CD14-positive monocyte (primary cell): ENCODE measurements at places on chromosomes 1 and 21.

DNA sequence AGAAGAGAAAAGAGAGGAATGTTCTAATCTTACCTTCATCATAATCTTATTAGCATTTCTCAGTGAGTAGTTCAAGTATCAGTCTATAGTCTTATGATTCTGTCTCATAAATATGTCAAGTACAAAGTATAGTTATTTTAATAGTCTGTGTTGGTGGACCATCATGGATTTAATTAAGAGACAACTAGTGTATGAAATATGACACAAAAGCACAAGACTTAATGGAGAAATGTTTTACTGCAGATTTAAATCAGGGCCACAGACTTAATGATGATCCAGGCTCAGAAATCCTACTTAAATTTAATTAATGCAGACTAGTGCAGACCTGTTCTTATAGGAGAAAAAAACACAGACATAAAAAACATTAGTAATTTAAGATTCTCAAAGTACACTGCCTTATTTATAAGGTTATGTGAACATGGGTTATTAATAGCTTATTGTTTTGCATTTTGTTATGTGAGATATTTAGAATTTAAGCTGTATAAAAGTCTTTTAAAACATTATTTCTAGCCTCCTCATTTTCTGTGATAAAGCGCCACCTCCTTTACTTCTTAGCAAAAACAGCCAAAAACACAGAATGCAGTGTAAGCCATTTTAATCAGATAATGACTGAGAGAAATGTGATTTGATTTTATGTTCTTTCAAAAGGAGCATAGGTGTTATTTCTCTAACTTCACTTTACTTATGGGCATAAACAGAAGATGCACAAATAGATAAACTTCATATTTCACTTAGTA is 255.0 kb upstream of the SNX7 start:
- no peak for DNase-seq

DNA sequence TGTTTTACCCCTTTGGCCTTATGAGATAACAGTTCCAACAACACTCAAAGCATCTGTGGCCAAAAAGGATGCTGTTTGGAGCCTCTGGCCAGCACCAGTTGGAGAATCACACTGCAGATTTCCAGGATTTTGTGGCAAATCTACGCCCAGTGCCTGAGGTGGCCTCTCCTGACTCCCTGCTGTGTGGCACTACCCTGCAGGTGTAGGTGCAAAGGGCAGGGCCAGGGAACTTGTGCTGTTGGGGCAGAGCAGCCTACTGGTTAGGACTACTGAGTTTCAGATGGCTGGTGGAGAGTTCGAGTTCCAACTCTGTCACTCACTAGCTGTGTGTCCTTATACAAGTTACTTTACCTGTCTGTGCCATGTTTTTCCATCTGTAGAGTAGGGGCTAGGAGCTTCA is 170.5 kb downstream of the PTPRU start:
- DNase-seq: no peak

DNA sequence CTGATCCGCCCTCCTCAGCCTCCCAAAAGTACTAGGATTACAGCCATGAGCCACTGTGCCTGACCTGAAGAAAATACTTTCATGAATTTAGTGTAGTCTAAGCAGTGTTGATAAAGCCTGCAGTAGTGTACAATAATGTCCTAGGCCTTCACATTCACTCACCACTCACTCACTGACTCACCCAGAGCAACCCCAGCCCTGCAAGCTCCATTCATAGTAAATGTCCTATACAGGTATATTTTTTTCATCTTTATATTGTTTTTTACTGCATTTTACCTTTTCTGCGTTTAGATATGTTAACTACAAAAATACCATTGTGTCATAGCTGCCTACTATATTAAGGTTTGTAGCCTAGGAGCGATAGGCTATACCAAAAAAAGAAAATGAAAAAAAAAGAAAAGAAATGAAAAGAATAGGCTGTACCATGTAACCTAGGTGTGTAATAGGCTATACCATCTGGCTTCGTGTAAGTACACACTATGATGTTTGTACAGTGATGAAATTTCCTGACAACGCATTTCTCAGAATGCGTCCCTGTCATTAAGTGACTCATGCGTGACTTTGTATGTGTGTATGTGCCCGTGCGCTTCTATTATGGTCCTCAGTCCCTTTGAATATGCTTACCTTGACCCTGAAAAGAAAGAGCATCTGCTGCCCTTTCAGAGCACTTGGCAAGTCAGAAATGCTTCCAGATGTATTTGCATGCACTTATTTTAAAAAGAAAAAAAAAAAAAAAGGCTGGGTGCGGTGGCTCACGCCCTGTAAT is 9.2 kb upstream of the SLAMF8 start:
- no peak for DNase-seq

DNA sequence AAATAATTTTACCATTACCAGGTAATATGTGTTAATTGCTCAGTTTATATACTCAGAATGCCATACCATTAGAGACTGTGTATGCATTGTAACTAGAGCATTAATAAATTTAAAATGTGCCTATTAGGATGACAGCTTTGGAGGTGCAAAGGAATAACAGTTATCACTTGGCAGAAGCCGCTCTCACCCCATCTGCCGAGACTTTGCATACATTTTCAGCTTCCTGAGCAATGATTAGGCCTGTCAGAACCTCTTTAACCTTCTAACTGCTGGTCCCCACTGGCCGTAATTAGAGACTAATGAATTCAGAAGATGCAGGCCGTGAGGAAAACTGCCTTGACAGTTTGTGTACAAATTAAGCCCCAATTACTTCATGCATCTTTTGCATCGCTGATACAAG is 158.0 kb upstream of the PROX1 start:
- DNase-seq: no peak

DNA sequence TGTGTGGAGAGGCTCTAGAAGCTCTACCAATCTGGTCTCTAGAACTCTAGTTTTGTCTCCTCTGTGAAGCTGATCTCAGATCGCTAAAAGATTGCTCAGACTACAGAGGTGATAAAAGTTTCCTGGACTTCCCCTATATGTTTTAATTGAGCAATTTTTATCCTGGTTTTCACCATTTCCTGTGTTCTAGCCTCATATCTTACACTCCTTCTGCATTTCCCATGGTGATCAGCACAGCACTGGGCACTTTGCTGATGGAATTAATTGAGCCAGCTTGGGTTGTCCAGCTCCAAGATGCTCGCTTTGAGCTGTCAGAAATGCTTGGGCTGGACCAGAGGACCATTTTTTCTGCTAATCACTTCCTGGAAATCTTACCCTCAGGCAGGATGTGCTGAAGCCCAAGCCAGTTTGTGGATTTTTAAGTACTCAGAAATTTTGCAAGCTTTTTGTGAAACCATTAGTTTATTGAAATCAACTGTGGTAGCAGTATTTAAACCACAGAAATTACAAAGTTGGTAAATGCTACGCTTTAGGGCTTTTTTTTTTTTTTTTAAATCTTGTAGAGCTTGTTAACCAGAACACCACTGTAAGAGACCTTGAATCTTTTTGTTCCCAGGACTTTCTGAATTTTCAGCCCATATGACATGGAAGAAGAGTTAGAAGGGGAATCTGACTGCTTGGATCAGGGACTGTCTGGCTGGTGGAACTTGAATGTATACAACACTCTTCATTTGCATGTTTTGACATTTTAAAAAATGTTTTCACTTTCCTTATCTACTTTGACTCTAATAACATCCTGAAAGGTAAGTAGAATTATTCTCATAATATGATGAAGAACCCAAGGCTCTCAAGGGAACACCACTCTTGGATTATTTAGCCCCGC is 28.4 kb downstream of the CD48 start:
- peak; percentile 38 for DNase-seq

- DNase-seq: no peak
Observed at GRCh38 chr1:185053204-185053603, 7.8 kb downstream of the RNF2 start.

- peak; percentile 34 for DNase-seq
Observed at GRCh38 chr1:169309178-169310166, 58.1 kb downstream of the NME7 start.

DNA sequence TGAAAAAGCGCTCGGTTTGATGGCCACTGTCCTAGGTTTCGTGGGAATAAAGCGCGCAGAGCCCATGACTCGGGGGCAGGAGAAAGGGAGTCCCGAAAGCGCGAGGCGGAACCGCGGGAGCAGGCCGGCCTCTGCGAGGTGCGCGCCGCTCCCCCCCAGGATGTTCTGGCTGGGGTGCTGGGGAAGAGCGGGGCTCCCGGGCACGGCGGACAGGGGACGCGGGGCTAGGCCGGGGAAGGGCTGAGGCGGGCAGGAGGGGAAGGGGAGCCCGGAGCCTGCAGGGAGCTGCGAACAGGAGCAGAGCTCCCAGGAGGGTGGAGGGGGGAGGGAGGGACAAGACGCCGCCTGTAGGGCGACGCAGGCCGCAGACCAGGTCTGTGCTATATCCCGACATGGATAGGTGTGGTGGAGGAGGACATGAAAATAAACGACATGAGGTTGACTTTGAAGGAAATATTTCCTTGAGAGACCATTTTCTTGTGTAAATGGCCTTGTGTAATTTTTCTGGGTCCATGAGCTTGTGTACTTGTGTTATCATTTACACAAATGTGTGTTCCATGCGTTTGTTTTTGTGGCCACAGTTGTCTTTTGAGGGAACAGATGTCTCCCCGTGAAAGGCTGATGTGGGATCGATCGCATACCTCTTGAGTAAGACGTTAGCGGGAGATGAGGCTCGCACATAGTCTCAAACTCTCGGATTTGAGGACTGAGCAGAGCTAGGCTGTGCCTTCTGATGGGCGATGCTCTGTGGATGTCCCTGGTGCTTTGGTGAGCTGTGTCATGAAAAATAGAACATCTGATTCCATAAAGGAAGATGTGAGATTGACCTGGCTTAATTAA is 1.3 kb downstream of the PCNT start:
- DNase-seq: no peak

- DNase-seq: no peak
Observed at GRCh38 chr1:1399872-1400575, 889 bp upstream of the CCNL2 start.

GRCh38 chr1:159040206-159040605 is 30.5 kb downstream of the IFI16 start:
- no peak for DNase-seq

DNA sequence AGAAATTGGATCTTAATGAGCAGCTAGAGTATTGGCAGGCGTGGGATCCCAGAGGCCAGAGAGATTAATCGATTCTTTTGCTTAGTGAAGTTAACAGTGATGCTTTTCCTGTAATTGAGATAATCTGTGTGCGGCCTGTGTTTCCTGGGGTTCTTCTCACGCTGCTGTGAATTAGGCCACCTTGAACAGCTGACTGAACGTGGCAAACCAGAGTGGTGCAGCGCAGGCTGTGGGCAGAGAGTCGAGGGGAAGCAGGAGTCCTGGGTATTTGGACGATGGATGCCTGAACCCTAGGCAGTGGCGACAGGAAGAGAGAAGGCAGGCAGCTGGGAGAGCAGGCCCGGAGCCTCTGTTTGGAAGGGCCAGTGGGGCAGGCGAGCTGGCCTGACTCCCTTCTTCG is 51.7 kb downstream of the RYR2 start:
- no peak for DNase-seq

DNA sequence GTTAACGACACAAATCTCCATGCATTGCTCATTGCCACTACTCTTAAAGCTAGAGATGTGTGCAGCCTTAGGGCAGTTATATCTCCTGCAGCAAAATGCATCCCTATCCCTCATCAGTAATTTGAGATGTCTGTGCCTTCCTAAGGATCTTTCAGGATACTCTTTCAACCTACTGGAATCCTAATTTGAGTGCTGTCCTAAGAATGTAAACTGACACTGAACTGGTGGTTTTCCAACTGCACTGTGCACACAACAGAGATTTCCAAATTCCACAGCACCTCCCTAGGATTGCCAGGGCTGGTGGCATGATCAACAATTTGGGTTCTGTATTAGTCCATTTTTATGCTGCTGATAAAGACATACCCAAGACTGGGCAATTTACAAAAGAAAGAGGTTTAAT is 193.9 kb downstream of the LTN1 start:
- no peak for DNase-seq

DNA sequence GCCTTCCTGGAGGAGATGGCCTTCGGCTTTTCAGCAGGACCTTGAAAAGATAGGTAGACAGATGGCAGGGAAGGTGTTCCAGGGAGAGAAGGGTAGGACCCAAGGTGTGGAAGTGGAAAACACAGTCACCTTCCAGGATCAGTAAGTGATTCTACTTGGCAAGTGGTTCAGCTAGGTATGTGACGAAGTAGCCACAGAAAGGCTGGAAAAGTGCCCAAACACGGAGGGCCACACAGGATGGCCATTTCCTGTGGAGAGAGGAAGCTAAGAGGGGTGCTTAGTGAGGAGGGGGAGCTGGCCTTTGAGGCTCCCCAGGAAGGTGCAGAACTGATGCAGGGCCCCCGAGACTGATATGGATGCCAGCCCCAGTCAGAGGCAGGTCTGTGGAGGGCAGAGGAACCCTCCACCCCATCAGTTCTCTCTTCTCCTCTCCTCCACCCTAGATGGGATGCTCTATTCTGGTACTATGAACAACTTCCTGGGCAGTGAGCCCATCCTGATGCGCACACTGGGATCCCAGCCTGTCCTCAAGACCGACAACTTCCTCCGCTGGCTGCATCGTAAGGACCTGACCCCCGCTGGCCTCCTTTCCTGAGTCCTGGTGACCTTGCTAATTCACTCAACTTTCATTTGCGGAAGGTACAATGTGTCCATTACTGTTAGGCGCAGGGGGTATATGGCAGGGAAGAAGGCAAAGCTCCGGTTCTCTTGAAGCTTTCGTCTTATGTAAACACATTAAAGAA is 6.8 kb downstream of the SEMA4A start:
- DNase-seq: no peak

GRCh38 chr1:17161137-17161740 is 42.0 kb upstream of the PADI2 start:
- peak; percentile 64 for DNase-seq

DNA sequence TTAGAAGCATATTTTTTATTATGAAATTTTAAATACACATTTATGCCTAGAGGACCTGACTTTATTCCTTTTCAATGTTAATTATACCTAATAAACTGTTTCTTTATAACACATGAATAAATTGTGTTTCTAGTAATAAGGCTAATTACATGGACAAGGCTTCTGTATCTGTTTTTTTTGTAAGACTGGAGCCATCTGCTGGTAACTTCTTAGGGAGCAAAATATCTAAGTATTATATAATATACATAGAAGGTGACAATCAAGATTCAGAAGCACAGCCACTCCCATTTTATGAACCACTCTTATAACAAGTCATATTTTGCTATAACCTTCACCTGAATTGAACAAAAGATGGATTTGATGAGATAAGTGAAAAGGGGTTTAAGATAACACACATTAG is 84.2 kb downstream of the LBR start:
- DNase-seq: no peak

DNA sequence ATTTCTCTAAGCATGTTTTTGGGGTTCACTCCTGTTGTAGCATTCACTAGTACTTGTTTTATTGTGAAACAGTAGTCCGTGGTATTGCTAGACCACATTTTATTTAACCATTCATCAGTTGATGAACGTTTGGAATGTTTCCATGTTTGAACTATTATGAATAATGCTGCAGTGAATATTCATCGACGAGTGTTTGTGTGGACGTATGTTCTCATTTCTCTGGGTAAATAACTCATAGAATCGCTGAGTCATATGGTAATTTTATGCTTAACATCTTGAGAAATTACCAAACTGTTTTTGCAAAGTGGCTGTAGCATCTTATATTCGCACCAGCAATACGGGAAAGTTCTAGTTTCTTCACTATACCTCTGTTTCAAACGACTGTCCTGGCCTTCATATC is 28.0 kb upstream of the KAZN start:
- DNase-seq: no peak

- no peak for DNase-seq
Observed at GRCh38 chr1:201538612-201539551, at the start of gene NAV1. TSS of gene NAV1 (plus strand) at chr1:201539127. CDS start at chr1:201622885, 83,758 bp downstream.
